Activated CD8-positive, alpha-beta memory T cell treated with anti-CD3 and anti-CD28 coated beads for 1 hour (primary cell): ENCODE measurements at places on chromosomes 1 and 21.

- DNase-seq, result peak; percentile 54
Observed at GRCh38 chr1:983798-984475, 2.0 kb upstream of the PERM1 start.

DNA sequence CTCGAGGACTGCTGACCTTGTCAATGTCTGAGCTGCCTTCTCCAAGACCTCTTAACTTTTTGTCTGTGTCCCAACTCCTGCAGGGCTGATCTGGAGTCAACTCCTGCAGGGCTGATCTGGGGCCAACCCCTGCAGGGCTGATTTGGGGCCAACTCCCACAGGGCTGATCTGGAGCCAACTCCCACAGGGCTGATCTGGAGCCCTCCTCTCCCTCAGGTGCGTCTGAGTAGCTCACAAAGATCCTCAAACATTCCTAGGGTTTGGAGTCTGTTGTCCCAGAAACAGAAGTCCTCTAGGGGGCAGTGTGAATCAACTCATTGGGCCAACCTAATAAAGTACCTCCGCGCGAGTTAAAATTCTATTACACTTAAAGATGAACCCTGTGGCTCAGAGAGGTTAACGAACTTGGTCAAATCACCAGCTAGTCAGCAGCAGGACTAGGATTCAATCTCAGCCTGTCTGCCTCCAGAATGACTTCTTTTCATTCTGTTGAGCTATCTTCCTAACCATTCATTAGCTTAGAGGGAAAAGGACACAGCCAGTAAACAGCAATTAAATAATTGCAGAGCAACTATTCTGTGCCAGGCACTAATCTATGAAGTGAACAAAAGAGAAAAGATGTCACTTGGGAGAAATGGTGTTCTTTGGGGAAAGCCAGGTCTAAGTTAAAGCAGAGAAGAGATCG, 17.2 kb upstream of the RLF start:
- DNase-seq, result peak; percentile 6

GRCh38 chr1:225965231-225965630, 24.2 kb upstream of the LEFTY2 start:
- no peak for DNase-seq

- no peak for DNase-seq
Observed at GRCh38 chr1:110976089-110976488, 12.4 kb upstream of the LRIF1 start.

DNA sequence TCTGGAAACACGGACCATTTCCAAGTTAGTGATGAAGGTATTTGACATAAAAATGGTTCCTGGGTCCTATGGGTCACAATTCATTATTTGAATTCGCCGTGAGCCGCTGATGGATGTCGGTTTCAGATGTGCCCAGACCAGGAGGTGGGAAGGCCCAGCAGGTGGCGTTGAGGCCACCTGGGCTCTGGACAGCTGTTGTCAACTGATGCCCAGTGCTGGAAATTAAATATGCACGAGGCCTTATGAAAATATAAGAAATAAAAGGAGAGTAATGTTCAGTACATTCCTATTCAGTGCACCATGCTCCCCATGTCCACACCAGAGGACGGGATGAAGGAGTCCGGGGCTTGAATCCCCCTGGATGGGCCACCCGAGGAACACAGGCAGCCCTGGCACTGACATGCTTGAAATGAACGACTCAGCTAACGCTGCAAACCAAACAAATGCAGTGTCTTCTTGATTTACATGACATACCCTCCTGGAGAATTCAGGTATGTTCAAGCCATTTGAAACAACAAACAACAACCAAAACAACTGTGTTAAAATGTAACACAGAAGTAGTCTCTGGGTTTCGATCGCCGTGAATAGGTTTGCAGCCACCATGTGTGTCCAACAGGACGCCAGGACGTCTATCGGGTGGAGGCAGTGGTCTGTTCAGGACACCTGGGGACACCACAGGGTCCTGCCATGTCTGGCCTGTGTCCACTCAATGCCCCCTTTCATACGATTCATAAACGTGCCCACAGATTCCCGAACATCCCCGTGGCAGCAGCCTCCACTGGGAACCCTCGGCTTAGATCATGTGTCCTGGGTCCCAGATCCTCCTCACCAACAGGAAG, 6.1 kb downstream of the TFF3 start:
- DNase-seq, result no peak

DNA sequence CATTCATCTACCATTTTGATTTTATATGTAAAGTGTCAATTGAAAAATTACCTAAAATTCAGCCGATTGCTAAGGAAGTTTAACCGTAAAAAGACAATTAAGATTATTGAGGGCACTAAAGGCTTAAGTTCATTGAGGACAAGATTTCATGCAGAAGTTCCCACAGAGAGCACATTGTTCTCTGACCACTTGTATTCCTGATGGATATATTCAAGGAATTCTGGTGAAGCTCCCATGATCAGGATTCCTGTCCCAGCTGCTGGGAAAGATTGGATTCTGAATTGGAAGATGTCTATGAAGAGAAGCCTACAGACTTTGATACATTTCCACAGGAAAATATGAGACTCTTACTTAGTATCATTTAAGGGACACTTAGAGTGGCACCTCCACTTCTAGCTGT, 209.2 kb upstream of the KCTD3 start:
- DNase-seq, result no peak

DNA sequence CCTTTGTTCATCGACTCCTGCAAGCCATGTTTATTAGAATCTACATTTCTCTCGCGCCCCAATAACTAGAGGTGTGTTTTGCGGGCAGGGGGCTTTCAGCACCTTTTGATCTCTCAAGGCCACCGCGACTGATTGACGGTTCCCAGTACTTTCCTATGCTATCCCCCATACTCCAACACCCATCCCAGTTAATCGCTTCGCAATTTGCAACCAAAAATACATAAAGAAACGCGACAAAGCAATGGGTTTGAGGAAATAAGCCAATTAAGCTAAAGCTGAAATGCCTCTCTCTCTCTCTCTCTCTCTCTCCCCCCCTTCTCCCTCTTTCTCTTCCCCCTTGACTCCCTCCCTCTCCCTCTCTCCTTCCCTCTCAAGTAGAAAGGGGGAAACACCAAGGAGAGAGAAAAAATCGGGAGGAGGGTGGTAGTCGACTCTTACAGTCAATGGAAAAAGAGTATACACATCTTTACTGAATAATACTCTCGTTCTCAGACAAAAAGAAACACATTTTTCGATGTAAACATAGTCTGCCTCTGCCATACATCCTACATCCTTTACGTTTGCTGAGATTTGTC, 128.0 kb upstream of the DPYD start:
- DNase-seq, result no peak

DNA sequence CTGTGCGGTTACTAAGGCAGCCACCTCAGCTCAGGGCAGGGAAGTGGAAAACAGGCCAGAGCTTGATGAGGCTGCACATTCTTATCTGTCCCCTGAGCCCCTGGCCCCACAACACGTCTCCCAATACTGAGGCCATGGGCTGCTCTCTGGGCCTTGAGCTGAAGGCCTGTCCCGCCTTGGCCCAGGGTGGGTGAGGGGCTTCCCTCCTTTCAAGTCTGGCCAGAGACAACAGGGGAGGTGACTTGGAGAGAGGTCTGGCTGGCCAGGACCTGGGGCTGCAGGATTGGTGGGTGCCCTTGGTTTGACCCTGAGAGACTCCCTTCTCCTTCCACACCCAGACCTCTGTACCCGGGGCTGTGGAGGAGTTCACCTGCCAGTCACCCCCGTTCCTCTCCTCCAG, 563.8 kb downstream of the PTPRU start:
- DNase-seq, result no peak
